ENCODE measurements at places on chromosomes 1 and 21.

DNA sequence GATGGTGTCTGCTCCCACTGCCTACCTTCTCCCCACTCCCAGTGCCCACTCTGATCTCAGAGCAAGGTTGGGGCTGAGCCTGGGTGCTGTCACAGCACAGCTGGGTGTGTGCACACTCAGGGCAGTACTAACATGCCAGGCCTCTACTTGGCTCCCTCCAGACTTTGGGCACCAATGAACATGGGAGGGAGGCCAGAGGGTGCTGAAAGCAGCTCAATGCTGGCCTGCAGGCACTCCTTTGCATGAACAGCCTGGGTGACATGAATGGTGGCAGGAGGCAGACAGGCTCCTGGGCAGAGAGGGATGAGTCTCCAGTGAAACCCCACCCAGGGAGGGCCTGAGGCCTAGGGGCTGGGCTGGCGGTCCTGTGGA, 25.8 kb upstream of the DENND1B start:
- DNase-seq = no peak

DNA sequence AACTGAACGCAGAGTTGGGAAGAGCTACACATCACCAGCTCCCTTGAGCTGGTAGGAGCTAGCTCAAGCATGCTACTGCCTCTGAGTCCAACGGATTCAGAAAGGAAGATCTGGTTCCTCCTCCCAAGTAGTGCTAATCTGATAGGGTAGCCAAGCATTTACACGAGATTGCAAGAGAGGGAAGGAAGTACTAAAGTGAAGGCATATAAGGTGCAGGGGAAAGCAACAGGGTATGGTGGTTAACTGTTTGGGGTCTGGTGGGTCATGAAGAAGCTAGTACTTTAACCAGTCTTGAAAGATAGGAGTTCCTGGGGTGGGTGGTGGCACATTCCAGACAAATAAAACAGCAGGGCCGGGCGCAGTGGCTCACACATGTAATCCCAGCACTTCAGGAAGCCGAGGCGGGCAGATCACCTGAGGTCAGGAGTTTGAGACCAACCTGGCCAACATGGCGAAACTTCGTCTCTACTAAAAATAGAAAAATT, 20.2 kb upstream of the ZNF436 start:
- DNase-seq = no peak

- no peak for DNase-seq
Observed at GRCh38 chr1:53511933-53512806, 53.0 kb downstream of the DMRTB1 start.

- DNase-seq = no peak
Observed at GRCh38 chr21:33080776-33081175, 10.8 kb downstream of the OLIG1 start.

DNA sequence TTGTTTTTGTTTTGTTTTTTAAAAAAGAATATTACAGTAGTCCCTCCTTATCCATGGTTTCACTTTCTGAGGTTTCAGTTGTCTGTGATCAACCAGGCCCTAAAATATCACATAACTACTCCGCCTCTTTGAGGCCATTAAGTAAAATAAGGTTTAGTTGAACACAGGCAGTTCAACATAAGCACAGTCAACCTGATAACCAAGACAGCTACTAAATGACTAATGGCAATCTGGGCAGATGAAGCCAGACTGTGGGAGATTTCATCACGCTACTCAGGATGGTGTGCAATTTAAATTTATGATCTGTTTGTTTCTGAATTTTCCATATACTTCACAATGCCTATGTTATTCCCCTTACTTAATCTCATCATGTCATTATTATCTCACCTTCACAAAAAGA, 30.1 kb downstream of the LDLRAD1 start:
- no peak for DNase-seq

GRCh38 chr1:14923727-14924452, 229.7 kb upstream of the TMEM51 start:
- DNase-seq = peak; percentile 16

GRCh38 chr1:119374208-119374874, 5.8 kb downstream of the HAO2 start:
- no peak for DNase-seq

GRCh38 chr1:113871597-113872113, at the start of gene PTPN22:
Gene PTPN22 (minus strand): TSS chr1:113871712.
- DNase-seq = peak; percentile 72

GRCh38 chr21:43191971-43192370, 23.2 kb downstream of the CRYAA start:
- no peak for DNase-seq

DNA sequence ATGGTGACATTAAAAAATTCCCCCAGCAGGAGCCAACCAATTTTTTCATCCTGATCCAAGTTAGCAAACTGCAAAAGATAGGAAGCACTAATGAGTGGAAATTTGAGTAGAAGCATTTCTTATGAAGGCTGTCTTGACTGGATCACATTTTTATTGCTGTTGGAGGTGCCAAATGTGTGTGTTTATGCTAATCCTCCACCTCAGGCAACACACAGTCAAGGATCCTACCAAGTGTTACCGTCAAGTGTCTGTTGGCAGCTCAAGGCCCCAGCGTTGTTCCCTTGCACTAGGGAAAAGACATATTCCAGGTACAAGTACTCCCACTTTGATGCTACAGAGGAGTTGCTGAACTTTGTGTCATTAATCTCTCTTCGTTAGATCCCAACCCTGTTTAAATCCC, 18.3 kb downstream of the METTL18 start:
- DNase-seq = no peak

DNA sequence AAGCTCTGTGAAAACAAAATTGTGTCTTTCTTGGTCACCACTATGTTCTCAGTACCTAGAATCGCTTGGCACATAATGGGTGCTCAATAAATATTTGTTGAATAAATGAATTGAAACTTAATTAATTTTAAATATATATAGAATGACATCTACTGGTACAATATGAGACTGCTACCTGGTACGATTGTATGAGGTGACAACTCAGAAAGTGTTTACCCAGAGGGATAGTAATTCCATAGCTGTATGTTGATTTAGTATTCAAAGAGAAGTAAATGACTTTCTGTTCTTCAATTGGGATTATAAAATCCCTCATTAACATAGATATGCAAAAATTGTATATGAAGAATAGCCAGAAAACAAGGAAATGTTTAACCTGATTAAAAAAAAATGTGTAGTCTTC, 128.7 kb downstream of the RPS6KC1 start:
- no peak for DNase-seq

GRCh38 chr1:62682531-62682930, 5.7 kb downstream of the DOCK7 start:
- DNase-seq = no peak

DNA sequence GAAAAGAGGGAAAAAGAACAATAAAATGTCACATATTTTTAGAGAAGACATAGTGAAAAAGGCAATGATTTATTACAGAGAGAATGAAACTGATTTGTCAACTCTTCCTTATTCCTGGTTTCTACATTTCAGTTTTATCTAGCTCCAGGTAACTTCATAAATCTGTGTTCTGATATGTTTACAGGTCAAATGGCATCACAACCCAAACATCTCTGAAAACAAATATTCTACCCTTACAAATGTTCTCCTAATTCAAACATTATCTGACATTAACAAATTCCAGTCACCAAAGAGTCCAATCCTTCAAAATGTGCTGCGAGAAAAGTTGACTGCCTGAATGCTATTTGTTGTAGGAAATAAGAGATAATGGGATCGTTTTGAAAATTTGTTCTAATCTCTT, 20.2 kb downstream of the EXTL2 start:
- DNase-seq = no peak

GRCh38 chr21:45340515-45340914, 52.8 kb upstream of the POFUT2 start:
- DNase-seq = no peak

- DNase-seq = no peak
Observed at GRCh38 chr1:105398909-105399308, 1649.2 kb downstream of the AMY1C start.

- no peak for DNase-seq
Observed at GRCh38 chr21:21179619-21180298, 181.6 kb downstream of the NCAM2 start.

DNA sequence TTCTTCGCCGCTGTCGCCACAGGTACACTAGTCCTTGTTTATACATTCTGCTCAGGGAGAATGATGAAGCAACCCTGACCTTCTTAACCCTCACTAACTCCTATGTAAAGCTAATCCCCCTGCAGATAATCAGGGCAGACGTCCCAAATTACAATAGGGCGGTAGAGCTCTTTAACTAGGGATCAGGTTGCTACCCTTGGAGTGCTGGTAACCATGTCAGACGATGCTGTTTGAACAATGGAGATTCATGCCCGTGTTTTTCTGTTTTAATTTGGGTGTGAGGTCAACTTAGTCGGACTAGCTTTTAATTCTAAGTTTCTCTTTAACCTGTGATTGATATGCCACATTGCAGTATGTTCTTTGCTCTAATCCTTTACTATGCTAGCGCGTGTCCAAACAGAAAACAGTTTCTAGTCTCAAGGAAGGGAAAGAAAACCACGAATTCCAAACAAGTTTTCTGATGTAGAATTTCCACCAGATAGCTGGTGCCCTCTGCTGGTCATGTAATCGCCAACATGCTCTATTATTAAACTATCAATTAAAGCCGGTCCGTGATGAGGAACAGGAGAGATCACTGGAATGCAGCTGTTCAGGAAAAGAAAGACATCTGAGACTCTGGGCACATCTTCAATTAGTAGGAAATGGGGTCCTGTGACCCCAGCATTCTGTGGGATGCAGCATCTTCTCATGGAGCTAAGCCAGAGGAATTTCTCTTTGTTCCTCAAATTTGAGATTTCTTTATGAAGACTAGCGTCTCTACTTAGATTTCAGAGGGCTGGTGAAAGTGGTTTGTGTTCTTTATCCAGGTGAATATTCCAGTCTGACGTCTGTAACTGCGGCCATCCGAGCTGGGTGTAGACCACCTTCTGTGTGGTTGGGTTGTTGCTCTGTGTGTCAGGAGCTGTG, 18.3 kb upstream of the VAMP3 start:
- no peak for DNase-seq

DNA sequence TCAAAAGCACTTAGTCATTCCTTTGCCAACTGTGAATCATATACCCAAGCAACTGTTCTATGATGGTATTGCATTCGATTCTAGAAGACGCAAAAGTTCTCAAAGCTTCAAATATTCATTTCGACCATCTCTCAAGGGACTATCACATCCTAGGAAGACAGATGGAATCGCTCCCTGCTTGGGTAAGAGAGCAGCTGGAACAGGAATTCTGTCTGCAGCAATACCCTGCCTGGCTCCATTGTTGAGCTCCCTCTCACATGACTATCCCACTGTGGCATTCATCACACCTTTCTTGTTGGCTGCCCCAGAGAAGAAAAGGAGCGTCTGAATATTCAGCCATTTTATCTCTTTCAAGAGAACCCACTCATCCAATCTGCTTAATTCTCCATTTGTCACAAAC, 397.7 kb downstream of the NTNG1 start:
- no peak for DNase-seq

DNA sequence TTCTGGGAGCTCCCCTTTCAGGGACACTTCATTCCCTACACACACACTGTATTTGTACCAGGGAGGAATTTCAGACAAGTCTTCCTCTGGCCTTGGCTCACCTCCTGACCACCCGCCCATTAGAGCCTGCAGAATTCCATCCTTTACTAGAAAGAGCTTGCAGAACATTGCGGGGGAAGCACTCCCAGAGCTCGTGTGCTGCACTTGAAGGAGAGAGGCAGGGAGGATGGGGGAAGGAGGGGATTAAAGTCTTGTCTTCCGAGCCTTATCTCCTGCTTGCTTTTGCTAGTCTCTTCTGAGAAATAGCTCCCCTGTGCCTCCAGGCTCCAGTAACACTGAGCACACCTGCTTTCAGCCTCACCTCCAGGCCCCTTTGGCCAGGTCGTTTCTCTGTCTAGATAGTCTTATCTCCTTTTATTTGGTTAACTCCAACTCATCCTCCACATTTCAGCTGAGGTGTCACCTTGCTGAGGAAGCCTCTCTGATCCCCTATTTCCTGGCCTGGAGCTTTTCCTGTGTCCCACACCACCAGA, 62.0 kb downstream of the PCNX2 start:
- no peak for DNase-seq

GRCh38 chr1:12454406-12455391, 163.3 kb downstream of the DHRS3 start:
- DNase-seq = no peak

- no peak for DNase-seq
Observed at GRCh38 chr1:165633614-165634013, 2.6 kb downstream of the MGST3 start.

DNA sequence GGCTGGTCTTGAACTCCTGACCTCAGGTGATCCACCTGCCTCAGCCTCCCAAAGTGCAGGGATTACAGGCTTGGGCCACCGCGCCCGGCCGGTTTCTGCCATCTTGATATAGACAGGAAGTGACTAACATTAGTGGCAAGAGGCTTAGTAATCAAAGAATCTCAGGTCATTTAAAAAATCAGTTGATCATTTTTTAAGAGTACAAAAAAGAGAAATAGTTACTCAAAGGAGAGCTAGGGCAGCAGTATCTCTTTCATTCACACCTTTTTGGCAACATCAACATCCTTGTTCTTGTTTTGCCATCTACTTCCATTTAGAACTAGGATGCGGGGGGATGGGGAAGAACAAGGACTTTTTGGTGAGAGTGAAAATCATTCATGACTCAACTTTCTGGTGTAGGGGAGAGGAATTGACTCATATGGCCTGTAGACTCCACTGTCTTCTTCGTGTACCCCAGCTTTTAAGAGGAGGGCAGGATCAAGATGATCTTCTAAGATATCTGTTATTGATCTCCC, 8.8 kb downstream of the FCRLB start:
- peak; percentile 38 for DNase-seq

- no peak for DNase-seq
Observed at GRCh38 chr1:200452850-200453552, 43.2 kb upstream of the ZNF281 start.

- no peak for DNase-seq
Observed at GRCh38 chr1:94401206-94401605, 17.0 kb upstream of the ABCD3 start.

GRCh38 chr1:35847935-35848565, 35.0 kb upstream of the AGO1 start:
- DNase-seq = no peak

GRCh38 chr1:54200519-54200997, 591 bp downstream of the MRPL37 start:
- no peak for DNase-seq

- no peak for DNase-seq
Observed at GRCh38 chr1:31055501-31055900, 10.0 kb downstream of the PUM1 start.

GRCh38 chr1:233721004-233721595, 107.2 kb downstream of the KCNK1 start:
- DNase-seq = no peak

Measured in stimulated activated CD8-positive, alpha-beta memory T cell treated with anti-CD3 and anti-CD28 coated beads, Interleukin-15, amount 100 ng/mL, for 48 hours (primary cell).